ENCODE measurements at places on chromosomes 4 and X.

DNA sequence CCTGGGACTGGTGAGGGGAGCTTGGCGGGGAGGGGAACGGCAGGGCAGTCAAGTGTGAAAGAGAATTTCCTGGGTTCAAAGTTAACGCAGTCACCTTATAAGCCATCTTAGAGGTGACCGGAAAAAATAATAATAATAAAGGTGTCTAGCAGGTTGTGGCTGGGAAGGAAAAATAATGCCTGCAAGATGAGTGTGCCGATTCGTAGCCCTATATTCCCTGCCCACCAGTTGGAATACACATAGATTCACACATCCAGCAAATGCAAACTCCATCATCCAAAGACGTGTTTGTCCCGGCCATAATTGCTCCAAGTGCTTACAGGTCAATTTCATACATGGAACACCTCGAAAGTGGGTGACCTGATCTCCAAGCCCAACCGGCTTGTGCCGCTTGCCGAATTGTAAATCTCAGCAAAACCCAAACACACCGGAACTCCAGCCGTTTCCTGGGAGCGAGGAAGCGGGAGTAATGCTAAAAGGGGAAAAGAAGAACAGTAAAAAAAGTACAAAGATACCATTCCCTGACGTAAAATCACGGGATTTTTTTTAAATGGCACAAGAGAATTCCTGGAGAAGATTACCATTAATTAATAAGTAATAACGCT lies 1.3 kb upstream of the FAT1 start:
- DNase-seq, result no peak

DNA sequence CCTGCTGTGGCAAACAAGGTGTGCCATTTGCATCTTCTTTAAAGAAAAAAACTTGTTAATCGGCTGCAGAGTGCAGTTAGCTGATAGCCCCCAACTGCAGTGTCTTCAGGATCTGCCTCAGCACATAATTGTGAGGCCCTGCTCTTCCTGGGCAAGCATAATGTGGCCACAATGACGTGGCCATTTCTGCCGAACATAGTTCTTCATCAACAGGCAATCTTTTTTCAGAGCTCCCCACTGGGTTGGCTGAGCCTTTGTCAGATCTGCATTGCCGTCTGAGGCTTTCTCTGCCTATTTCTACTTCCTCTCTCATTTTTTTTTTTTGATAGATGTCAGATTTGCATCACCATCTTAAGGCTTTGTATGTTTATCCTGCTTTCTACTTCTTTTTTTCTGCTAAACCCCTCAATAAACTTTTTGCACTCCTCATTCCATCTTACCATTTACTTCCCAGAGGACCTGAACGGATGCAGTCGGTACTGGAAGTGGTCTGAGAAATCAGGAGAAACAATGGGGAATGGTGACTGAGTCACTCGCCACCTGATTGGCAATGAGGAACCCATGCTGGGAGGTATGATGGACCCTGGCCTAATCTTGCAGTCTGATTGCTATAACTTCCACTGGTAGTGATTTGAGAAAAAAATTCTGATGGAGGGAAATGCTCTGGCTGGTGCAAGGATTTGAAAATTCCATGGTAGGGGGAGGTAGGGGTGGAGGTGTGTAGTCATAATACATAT lies 21.2 kb upstream of the TAB3 start:
- no peak for DNase-seq

GRCh38 chrX:148574237-148574973 lies 74.0 kb downstream of the AFF2 start:
- no peak for DNase-seq

GRCh38 chrX:19862634-19863211 lies 24.7 kb downstream of the SH3KBP1 start:
- no peak for DNase-seq

GRCh38 chr4:154010371-154010770 lies 221.5 kb upstream of the SFRP2 start:
- no peak for DNase-seq

- no peak for DNase-seq
Observed at GRCh38 chrX:10677490-10677889, 57.1 kb upstream of the MID1 start.

GRCh38 chr4:104575278-104575677 lies 80.6 kb upstream of the CXXC4 start:
- DNase-seq, result no peak

- no peak for DNase-seq
Observed at GRCh38 chr4:172750910-172751309, 417.7 kb upstream of the GALNT7 start.

DNA sequence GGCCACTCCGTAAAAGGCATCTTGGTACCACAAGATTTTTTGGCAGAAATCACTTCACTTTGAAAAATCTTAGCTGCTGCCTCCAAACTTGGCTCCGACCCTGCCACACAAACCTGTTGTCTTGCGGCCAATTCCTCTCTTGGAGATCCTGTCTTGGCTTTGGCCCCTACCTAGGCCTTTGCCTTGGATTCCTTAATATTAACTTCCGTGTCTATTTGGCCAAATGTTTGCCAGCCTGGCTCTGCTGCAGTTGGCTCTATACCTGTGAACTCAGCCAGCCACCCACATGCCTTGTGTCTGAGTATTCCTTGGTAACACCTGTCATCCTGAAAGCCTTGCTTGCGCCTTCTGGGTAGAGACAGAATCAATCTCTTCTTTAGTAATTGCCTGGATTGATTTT lies 12.5 kb downstream of the GRXCR1 start:
- no peak for DNase-seq

DNA sequence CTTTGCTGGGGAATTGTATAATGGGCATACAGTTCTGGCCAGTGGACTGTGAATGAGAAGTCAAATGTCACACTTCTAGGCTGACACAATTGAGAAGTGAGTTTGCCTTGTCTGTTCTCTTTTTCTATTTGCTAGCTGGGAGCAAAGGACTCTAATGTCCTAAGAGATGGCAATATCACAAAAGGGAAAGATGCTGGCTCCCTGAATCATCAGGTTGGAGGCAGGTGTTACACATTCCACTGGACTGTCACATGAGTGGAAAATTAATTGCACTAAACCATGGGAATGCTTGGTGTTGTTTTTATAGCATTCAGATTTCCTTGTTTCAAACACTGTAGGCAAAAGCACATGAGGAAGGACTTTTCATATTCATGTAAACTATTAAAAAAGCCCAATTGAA lies 388.3 kb downstream of the ADAM29 start:
- no peak for DNase-seq

- DNase-seq, result no peak
Observed at GRCh38 chr4:83947830-83948193, 411.9 kb downstream of the GPAT3 start.

GRCh38 chrX:30010471-30010870 lies 204.9 kb upstream of the MAGEB2 start:
- no peak for DNase-seq

GRCh38 chrX:31445542-31445941 lies 373.7 kb upstream of the FTHL17 start:
- DNase-seq, result no peak
